Vagina (tissue), 2 donors: ENCODE measurements at places on chromosomes 4 and X.

DNA sequence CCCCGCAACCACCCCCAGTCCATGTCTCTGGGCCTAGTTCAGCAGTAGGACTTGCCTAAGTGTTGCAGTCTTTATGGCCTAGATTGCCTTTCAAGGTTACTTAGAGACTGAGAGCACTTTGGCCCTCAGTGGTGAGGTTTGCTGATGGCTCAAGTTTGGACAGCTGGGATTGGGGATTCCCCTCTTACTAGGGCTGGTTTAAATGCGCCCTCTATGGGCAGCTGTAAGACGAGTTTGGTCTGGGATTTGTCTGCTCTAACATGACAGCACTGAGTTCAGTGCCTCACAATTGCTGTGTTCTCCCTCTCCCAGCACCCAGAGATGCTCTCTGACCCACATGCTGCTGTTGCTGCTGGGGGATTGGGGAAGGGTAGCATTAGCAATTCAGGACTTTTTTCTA, 23.1 kb downstream of the DACH2 start:
- H3K27ac ChIP-seq = no peak overlapping the region
- H3K27me3 ChIP-seq = no peaks in the 10 kb centered on the region
- H3K4me1 ChIP-seq = no peaks in the 10 kb centered on the region
- no peaks in the 10 kb centered on the region for H3K36me3 ChIP-seq
- H3K4me3 ChIP-seq = no peak overlapping the region
- no peak for DNase-seq

DNA sequence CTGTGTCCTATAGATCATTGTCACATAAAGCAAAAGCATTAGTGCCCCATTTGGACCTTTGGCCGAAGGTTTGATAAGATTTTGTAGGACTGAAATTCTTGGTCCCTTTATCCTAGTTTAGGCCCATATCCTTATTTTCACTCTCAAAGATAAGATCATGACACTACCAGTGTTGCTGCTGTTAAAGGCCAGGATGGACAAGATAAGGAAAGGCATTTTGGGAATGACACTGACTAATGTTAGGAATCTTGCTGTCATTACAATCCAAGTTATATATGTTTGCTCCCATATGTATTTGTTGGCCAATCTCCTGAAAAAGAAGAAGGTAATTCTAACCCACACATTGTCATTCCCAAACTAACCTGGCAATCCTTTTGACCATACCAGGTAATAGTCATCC, 101.3 kb upstream of the VAMP7 start:
- no peak overlapping the region for H3K27ac ChIP-seq
- no peak overlapping the region for H3K4me3 ChIP-seq
- no peaks in the 10 kb centered on the region for H3K27me3 ChIP-seq
- no peaks in the 10 kb centered on the region for H3K4me1 ChIP-seq

- no peaks in the 10 kb centered on the region for H3K27me3 ChIP-seq
- H3K27ac ChIP-seq = peak overlapping the region; percentile 49
- no peaks in the 10 kb centered on the region for H3K36me3 ChIP-seq
- DNase-seq = no peak
- no peak overlapping the region for H3K4me3 ChIP-seq
- peaks cover 29% of the 10 kb centered on the region for H3K4me1 ChIP-seq
Measured at GRCh38 chr4:141021397-141022110, 111.7 kb downstream of the RNF150 start.

- H3K4me1 ChIP-seq = peaks cover 14% of the 10 kb centered on the region
- no peaks in the 10 kb centered on the region for H3K36me3 ChIP-seq
- no peak overlapping the region for H3K27ac ChIP-seq
- DNase-seq = no peak
Measured at GRCh38 chr4:3827616-3828492, 61.7 kb downstream of the ADRA2C start.

DNA sequence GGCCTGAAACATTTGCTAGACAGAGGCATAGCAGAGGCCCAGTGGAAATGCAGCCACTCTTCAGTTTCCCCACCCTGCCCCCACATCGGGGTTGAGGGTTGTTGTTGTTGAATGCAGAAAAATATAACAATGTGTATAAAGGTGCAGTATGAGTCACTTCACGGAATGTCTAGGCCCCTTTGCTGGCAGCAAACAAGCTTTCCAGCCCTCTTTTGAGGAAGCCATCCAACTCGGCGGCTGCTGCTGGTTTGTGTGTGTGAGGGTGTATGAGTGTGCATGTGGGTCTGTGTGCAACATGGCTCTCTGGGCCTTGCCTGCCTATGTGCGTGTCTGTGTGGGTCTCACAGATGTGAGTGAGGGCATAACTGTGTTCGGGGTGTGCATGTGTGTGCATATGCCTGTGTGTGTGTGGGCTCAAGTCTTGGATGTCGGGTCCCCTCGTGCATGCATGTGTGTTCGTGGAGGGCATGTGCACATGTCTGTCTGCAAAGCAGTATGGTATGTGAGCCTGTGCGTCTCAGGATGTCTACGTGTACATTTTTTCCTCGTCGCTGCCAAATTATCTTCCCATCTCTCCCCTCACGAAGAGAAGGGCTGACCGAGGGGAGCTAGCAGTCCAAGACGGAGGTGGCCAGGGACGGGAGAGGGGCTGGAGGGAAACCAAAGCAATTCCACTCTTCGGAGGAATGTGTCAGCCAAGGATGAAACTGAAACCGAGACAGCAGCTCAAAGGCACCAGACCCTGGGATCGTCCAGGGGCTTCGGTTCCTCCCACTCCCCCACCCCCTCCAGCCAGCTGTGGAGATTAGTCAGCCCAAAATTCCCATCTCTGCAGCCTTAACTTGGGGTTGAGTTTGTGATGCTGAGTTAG, 8.4 kb upstream of the ELF4 start:
- H3K27ac ChIP-seq = peak overlapping the region; percentile 87
- no peaks in the 10 kb centered on the region for H3K27me3 ChIP-seq
- H3K4me3 ChIP-seq = peak overlapping the region; percentile 4
- H3K36me3 ChIP-seq = no peaks in the 10 kb centered on the region
- no peak for DNase-seq
